ENCODE measurements at places on chromosomes 2 and 18.

GRCh38 chr2:235690809-235691450, 197.1 kb downstream of the AGAP1 start:
- no peak for DNase-seq

DNA sequence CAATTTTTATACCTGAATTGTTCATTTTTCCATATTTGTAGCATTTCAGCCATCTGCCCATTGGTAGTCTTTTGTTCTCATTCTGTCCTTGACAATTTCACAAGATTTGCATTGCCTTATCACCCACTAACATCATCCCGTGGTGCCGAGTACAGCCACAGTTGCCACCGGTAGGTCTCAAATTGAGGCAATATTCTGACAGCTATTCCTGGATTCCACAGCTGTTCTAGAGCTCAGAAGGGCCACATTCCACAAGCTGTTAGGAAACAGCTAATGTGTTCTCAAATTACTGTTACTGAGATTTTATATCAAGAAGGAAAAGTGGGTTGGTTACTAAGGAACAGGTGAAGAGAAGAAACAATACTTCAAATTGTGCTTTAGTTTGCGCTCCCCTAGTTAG, 178.8 kb downstream of the RPRM start:
- DNase-seq = no peak

DNA sequence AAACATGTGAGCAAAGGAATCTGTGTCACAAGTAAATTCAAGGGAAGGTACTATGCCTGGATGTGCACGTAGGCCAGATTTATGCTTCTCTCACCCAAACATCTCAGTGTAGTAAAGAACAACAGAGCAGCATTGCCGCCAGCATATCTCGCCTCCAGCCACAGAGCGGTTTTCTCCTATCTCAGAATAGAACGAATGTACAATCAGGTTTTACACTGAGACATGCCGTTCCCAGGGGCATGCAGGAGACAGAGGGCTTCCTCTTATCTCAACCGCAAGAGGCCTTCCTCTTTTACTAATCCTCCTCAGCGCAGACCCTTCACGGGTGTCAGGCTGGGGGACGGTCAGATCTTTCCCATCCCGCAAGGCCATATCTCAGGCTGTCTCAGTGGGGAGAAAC, 175.3 kb downstream of the RPIA start:
- DNase-seq = no peak

DNA sequence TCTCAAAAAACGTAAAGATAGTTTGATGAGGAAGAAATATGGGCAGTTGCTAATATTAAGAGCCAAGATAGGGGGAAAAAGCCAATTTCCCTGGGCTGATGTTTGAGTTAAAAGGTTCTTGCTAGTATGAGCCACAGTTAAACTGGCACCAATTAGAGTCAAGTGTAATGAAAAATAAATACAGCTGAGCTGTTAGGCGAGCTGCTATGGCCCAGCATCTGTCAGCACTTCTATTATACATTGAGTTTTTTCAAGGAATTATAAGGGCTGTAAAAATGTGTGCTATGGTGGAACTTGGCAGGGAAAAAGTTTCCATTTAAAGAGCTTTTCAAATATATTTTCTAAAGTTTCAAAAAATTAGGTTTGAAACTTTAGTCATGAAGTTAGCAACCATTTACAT, 279.6 kb downstream of the CYRIA start:
- no peak for DNase-seq

DNA sequence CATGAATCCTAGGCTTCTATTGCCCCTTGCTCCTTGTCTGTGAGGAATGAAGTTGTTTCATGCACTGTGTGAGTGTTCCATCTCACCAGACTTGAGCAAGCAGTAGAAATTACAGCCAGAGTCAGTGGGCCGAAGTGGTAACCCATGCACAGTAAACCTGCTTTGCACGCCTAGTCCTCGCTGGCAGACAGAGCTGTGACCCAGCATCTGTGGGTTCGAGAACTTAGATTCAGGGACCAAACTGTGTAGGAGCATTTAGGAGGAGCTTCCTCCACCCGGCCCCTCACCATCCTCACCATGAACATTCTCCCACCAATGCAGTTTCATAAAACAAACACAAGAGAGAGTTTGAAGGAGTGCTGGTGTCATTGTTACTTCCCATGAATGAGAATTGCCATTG, 21.6 kb upstream of the TEX51 start:
- no peak for DNase-seq

DNA sequence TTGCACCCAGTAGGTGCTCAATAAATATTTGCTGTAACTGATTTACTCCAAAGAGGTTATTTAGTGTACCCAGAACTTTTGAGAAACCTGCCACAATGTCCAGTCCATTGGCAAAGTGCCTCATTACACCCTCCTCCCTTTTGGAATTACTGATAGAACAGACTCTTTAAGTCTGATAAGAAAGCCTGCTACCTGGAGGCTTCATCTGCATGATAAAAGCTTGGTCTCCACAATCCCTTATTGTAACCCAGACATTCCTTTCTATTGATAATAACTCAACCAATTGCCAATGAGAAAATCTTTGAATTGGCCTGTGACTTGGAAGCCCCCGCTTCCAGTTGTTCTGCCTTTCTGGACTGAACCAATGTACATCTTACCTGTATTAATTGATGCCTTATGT, 281.2 kb upstream of the FBXO11 start:
- DNase-seq = no peak

DNA sequence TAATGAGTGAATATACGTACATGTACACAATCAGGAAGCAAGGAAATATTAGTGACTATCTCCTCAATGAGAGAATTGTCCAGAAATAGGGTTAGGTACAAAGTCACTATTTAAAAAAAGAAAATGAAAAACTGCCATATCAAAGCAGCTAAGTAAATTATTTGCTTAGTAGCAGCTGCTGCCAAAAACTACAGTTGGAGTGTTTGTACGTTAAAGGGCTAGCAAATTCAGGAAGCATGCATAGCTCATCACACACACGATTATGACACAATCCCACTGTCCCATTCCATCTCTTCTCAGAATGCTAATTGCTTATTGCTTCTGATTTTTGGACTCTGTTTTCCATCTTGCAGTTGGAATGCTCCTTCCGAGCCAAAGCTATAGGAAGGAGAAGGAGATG, 2012.5 kb upstream of the LRRTM1 start:
- DNase-seq = no peak
